ENCODE measurements at places on chromosomes 11 and 22.

- no peak for DNase-seq
These were observed 16.8 kb upstream of the IGLL5 start for GRCh38 chr22:22870577-22871404.

DNA sequence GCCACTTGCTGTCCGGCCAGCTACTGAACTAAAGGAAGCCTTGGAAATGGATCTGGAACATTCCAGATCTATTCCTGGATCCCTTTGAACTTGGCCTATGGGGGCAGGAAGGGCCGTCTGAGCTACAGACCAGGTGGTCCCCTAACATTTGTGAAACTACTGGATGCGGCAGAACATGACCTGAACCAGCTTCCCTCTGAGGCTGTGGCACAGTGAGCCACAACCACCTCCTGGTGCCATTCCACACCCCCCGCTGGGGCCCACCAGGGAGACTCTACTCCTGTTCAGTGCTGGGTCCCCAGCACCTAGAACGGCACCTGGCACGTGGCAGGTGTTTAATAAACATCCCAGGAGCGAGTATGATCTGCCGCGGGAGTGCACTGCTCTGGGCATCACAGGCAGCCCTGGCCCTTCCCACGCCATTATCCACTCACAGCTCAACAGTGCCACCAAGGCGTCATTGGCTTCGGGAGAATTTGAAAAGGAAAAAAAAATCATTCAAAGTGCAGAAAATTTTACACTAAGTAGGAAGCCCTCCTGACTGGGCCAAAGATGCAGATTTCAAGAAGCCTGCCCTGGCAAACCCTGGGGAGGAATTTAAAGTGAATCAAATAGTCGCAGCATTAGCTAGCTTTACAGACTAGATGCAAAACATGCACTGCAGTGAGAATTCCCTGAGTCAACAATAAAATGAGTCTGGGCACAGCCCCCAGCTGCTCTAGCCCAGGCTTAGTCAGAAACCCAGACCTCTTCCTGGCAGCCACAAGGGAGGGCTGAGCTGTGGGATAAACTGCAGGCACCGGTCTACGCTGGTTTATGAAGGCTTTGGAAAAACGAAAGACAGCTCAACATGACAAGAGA is 14.3 kb upstream of the EFCAB6 start:
- no peak for DNase-seq

GRCh38 chr11:111162305-111162704 is 83.2 kb upstream of the POU2AF2 start:
- no peak for DNase-seq

- no peak for DNase-seq
These were observed 16.4 kb downstream of the SMARCB1 start for GRCh38 chr22:23803001-23803819.

GRCh38 chr11:81497202-81497804 is 1236.4 kb downstream of the FAM181B start:
- DNase-seq = no peak

GRCh38 chr11:8039530-8040260 is 41.3 kb upstream of the TUB start:
- no peak for DNase-seq

GRCh38 chr11:3108183-3108721 is 51.0 kb upstream of the CARS1 start:
- DNase-seq = no peak

DNA sequence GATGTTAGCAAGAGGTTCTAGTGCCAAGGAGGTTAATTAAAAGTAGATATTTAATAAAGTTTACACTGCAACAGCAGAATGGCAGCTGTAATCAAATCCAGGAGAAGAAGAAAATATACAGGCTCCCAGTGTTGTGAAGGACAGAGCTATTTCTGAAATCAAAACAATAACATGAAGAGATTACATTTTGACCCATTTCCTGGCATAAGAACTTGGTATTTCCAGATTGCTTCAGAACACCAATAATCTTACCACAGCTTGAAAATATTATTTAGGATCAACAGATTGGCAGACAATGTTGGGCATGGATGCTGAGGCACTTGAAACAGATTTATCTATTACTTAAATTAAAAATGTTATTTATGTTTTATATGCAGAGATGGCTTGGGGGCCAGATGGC is 692.5 kb downstream of the KCNA4 start:
- no peak for DNase-seq

DNA sequence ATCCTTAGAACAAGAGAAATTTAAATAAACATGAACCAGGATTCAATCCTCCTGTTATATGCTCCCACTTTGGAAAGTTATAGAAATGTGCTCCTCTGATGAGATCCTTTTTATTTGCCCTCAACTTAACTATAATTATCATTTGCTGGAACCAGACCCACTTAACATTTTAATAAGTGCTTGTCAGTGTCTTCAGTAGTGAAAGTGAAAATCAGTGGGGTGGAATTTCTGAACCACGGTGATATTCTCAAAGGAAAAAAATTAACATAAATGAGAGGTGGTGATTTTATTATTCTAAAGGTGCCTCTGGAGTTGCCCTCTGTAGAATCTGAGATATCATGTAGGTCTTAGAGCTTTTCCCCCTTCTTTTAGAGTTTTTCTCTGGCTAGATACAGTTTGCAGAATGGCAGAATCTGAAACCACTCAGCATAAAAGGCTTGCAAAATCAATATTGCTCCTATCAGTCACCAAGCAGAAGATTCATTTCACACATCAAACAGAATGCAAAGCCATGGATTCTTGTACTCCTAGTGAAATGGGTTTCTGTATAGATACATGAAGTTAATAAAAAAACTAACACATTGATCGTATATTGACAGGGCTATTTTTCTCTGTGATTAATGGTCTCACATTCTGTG is 213.2 kb downstream of the LUZP2 start:
- no peak for DNase-seq

DNA sequence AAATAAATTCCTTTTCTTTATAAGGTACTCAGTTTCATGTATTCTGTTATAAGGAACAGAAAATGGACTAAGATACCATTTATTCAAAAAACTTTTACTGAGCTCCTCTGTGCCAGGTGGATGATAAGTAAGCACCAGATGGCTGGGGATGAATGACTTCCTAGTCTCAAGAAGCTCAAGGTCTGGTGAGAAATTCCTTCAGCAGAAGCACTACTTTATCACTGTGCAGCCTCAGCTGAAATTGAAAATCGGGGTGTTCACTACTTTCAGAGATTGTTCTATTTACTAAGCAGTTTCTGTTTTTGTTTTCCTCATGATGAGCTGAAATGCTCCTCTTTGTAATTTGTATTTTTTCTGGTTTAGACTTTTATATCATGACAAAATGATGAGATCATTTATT is 7.8 kb downstream of the LDHAL6A start:
- no peak for DNase-seq

- no peak for DNase-seq
These were observed 745.1 kb downstream of the DLG2 start for GRCh38 chr11:84882056-84882455.

GRCh38 chr11:10440401-10440800 is 14.7 kb upstream of the AMPD3 start:
- no peak for DNase-seq

- no peak for DNase-seq
These were observed 34.6 kb downstream of the OSBPL5 start for GRCh38 chr11:3130269-3131071.

DNA sequence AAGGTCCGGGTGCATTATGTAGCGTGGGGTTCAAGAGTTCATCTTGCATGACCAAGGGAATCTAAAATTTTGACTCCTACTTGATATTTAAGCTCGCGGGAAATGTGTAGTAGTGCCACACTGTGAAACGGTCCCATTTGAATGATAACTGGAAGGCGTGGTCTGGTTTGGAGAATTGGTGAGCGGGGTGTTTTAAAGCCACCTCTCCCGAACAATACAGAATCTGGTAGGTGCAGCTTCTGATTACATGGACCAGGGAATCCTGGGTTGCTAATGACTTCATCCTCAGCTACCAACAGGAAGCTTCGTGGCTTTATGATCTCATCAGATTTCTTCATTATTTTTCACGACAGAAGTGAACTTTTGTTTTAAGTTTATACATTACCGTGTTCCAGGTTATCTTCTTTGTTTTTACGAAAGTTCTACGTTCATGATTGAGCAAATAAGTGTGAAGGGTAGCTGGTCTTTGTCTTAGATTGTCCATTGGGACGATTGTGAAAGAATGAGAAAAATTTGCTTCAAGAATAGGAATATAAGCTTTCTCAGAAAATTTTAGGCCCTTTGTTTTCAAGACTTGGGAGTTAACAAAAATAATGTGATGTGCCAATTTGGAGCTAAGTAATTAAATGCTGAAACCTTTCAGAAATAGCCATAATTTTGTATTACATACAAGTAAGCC is 1.7 kb downstream of the QSER1 start:
- DNase-seq = no peak

- DNase-seq = no peak
These were observed 419 bp downstream of the ANKRD54 start for GRCh38 chr22:37843741-37844089.

DNA sequence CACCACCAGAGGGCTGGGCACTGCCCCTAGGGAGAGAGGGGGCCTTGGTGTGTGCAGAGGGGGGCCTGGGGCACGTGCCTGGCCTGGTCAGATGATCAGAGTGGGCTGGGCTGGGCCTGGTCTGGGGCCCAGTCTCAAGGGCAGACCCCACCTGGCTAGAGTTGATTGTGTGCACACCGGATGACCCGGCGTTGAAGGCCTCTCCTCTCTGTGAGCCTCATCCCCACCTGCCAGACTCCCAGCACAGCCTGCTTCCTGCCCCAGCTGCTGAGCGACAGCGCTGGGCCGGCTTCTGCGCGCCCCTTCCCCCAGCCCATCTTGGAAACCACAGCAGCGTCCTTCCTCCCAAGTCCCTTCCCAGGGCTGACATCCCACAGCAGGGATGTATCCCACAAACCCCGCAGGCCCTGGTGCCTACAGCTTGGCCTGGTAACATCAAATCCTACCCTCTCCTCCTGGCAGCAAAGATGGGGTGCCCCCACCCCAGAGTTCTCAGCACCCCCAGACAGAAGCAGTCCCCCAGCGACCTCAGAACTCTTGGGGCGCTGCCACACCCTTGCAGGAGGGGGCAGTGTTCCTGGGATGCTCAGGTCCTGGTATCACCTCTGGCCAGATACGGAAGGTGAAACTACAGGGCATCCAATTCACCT is 11.0 kb upstream of the TSSC4 start:
- no peak for DNase-seq

DNA sequence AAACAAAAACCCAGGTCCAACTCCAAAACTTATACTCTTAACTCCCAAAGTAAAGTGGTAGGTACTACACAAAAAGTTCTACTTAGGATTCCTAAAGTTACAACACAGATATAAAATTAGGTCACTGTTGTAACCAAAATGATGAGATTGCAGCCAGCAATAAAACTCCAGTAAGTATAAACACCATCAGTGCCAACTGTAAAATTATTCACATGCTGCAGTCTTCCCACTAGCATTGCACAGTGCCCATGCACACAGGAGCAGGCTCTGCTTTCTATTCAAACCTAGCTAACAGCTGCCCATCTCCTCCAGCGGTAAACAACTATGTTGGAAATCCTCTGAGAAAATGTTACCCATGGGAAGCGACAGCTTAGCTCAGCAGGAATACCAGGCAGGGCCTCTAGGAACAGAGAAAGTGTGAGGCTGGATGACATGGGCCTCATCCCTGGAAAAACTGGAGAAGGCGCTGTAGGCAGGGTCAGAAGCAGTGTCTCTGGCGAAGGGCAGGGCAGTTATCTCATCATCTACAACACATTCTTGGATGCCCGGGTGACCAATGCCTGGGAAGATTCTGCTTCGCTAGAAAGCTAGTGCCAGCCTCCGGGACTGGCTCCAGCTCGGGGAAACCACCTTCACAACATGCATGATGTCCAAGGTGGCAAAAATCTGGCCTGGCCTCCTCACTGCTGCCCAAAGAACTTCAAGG is 9.1 kb downstream of the CPT1A start:
- DNase-seq = no peak

DNA sequence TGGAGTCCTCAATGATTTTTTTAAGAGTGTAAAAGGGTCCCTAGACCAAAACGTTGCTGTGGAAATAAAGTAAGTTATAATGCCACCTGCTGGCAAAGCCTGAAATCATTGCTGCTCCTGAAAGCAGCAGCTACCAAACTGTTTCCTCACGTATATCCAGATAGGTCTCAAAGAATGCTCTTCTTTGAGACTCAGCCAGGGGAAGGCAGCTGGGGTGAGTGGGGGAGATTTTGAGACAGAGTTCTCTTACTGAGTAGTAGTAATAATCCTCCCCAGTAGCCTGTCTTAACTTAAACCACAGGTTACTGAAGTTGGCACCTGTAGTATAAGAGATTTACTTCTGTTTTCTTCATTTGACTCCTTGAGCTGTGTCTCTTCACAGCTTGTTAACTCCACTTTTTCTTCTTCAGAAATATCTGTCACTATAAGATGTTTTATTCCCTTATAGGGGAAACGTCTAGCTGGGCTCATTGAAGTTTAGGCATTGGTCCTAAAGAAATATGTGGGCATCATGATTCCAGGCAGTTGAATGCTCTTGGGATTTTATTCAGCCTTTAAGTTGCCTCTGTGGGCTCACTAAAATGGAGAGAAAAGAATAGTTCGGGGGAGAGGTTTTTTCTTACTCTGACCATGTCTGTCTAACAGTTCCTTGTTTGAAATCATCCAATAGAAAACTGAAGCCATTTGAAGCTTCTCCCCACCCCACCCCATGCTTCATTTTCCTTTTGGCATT is 77.9 kb downstream of the BTBD10 start:
- DNase-seq = no peak

DNA sequence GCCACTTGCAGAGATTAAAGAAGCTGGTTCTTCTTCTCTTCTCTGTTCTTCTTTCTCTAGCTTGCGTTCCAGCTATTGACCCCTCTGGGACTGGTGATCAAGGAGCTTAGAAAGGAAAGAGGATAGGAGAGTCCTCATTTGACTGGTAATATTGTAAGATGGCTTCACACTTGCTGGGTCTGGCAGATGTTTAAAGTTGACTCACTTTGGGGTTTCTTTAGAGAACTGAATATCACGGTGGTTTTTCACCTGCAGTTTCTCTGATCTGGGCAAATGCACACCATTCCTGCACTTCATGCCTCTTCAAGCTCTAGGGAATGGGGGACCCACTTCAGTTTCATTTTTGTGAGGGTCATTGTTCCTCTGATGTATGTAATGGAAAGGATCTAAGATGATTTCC is 41.8 kb upstream of the DEUP1 start:
- DNase-seq = no peak

DNA sequence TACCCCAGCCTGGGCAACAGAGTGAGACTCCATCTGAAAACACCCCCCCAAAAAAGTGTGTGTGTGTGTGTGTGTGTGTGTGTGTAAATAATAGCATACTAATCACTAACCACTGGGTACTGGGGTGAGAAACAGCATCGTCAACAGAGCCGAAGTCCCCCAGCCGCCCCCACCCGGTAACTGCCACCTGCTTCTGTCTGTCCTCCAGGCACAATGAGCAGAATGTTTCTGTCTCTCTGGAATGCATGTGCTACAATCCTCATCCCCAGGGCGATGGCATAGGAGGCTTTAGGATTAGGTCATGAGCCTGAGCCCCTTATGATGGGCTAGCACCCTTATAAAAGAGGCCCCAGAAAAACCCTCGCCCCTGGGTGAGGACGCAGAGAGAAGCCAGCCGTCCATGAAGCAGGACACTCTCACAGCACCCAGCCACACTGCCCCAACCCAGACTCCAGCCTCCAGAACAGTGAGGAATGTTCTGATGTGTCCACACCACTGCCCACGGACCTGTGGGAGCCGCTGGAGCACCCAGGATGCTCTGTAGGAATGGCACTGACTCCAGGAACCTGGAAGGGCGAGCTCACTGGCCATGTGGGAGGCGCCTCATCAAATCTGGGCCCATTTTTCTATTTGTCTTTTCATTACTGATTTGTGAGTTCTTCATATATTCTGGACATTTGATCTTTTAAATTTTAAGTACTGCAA is 9.9 kb downstream of the TTLL8 start:
- no peak for DNase-seq

GRCh38 chr11:26806219-26806618 is 84.4 kb upstream of the SLC5A12 start:
- DNase-seq = no peak

- no peak for DNase-seq
These were observed 109.9 kb upstream of the CLMP start for GRCh38 chr11:123304828-123305466.
